Forelimb muscle (tissue), 1 donor: ENCODE measurements at places on chromosomes 12 and 14.

DNA sequence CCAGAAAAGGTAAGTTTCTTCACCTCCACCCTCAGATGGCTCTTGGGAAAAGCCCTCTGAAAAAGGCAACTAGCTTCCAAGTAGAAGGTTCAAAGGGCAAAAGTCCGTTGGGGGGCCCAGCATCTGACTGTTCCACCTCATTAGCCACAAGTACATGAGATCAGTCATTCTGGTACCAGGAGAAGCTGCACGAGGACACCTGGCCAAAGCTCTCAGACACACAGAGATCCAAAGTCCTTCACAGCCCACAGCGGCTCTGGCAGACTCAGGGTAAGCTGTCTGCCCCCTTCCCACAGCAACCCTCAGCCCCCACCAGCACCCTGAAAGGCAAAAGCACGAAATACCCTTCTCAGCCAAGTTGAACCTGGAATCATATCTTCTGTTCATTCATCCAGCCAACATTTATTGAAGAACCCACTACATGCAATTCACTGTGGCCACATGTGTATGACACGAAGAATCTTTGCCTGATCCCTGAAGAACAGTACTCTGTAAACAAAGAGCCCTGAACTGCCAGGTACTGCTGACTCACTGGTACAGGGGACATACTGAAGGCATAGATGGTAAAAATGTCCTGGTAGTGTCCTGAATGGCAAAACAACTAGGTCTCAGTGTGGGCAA, 19.0 kb downstream of the SLC7A7 start:
- DNase-seq = no peak

- no peak for DNase-seq
Observed at GRCh38 chr12:93390549-93391297, 13.0 kb downstream of the NUDT4 start.

- no peak for DNase-seq
Observed at GRCh38 chr12:18752947-18753346, 15.0 kb downstream of the CAPZA3 start.

DNA sequence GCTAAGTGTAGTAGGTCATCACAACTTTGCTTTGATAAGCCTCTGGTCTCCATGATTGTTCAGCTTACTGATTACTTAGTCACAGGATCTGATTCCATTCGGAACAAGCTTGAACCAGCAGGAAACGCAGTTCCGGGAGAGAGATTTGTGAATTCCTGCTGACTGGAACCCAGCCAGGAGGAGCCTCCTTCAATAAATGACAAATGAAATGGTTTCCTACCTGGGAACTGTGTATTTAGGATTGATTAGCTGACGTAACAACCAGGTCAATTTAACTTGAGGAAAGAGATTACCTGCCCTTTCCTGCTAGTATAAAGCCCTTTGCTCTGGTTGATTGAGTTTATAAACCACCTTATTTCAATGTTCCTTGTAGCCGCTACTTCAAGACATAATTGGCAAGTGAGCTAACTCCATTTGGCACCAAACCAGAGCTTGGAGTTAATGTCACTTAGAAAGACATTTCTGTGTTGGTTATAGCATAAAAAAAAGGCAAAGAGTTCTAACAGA, 35.1 kb upstream of the KCNH3 start:
- DNase-seq = no peak

GRCh38 chr12:108594-108993, 42.0 kb downstream of the IQSEC3 start:
- no peak for DNase-seq

DNA sequence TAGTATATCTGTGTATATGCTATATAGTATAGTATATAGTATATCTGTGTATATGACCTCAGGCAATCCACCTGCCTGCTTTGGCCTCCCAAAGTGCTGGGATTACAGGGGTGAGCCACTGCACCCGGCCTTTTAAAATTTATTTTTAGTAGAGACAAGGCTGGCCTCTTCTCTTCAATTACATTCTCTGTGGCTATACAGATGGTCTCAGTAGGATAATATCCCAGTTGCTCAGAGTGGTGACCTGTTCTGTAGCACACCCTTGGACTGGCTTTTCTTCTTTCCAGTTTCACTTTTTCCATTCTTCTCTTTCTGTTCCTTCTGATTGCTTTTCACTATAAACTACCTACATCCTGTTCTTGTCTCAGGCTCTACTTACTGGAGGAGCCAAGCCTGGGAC, 3.1 kb upstream of the NFATC4 start:
- DNase-seq = no peak

- no peak for DNase-seq
Observed at GRCh38 chr12:56158926-56159461, 835 bp downstream of the MYL6 start.

DNA sequence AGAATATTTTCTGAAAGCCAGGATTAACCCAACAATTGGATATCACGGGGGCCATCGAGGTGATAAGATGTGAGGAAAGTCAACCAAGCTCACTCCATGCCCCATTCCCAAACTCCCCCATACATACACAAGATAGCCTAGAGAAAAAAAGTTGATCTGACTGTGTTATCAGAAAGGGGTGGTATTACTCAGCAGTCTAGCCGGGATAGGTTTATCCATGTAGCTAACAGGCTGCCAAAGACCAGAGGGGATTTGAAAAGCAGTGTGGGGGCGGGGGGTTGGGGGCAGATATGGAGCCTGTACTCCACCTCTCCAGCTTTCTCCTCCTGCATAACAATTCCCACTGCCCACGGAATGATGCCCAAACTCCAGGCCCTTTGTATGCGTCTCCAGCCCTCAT, 13.2 kb upstream of the MAP1LC3B2 start:
- no peak for DNase-seq

DNA sequence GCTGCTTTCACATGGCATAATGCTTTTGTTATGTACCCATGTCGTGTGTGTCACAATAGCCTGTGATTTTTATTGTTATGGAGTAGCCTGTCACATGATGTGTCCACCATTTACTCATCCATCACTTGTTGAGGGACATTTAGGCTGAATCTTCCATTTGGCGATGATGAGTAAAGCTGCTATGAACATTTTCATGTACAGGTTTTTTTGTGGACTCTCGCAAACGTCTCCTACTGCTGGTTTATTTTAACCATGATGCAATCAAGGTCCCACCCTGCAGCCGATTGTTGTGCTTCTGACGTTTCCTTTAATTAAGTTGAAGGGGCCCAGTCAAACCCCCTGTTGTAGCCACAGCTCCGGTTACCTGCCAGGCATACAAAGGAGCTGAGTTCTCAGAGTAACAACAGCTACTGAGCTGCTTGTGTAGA, 63.2 kb downstream of the ZNF664 start:
- no peak for DNase-seq

DNA sequence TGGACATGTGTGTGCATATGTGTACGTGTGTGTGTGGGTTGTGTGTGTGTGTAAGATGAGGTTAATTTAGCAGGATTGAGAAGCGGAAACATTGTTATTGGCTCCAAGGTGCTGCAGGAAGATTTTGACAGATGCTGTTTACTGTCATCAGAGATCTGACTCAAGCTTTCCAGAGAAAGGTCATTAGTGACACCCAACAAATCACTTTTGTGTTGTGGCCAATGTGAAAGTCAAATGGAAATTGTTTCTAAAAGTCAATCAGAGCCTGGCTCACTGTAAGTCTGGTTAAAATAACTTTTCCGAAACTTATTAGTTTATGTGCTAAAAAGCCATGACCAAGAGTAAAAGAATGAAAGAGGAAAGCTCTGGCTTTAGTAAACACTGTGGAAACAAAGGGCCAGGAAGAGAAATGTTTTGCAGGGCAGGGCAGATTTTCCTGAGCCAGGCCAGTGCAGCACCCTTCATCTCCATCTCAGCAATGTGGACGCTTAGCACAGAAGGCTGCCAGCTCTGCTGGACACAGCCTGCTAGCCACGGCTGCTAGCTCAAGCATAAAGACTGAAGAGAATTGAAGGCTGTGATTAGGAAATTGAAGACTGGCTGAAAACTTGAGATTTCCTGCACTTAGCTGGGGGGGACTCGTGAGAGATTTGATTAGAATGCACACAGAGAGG, 235.8 kb downstream of the NEDD1 start:
- no peak for DNase-seq

DNA sequence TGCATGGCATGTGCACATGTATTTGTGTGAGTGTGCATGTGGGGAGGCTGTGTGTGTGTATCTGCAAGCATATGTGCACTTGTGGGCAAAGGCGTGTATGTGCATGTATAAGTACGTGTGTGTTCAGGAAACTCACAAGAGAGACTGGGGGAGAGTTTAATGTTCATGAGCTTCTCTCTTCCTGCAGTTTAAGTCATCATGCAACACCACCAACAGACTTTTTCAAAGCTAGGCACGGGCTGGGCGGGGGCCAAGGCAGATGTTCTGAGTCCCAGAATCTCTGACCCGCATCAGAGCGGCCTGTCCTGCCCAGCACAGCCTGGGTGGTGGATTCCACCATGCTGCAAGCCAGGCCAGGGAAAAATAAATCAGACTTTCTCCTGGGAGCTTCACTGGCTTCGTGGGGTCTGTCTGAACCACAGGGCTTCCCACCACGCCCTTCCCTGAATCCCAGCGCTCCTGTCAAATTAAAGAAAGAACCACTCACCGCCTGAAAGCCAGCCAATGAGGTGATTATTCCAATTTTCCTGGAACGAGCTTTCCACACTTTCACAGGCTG, 75.7 kb downstream of the PITPNM2 start:
- no peak for DNase-seq

GRCh38 chr12:105507311-105508038, 177.0 kb downstream of the C12orf75 start:
- no peak for DNase-seq

- no peak for DNase-seq
Observed at GRCh38 chr14:91400696-91401095, 16.9 kb downstream of the CCDC88C start.

GRCh38 chr14:65258391-65258790, 154.1 kb upstream of the FUT8 start:
- no peak for DNase-seq

GRCh38 chr12:45866299-45866698, 124.1 kb downstream of the SCAF11 start:
- DNase-seq = no peak

GRCh38 chr14:96164861-96165490, 39.7 kb upstream of the BDKRB2 start:
- DNase-seq = no peak

GRCh38 chr12:82857276-82857675, 170.6 kb downstream of the TMTC2 start:
- no peak for DNase-seq

DNA sequence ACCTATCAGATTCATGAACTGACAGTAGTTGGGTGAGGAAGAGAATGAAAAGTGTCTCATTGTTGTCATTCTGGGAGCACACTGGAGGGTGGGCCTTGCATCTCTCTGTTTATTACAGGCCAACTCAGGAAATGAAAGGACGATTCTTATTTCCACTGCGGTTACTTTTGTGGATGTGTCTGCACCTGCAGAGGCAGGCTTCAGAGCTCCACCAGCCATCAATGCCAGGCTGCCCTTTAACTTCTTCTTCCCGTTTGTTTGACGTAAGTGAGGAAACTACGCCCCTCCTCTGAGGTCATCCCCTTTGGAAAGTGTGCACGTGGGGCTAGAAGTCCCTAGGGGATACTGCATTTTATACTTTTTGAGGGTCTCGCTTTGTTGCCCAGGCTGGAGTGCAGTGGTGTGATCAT, 33.7 kb downstream of the TCTN1 start:
- no peak for DNase-seq

DNA sequence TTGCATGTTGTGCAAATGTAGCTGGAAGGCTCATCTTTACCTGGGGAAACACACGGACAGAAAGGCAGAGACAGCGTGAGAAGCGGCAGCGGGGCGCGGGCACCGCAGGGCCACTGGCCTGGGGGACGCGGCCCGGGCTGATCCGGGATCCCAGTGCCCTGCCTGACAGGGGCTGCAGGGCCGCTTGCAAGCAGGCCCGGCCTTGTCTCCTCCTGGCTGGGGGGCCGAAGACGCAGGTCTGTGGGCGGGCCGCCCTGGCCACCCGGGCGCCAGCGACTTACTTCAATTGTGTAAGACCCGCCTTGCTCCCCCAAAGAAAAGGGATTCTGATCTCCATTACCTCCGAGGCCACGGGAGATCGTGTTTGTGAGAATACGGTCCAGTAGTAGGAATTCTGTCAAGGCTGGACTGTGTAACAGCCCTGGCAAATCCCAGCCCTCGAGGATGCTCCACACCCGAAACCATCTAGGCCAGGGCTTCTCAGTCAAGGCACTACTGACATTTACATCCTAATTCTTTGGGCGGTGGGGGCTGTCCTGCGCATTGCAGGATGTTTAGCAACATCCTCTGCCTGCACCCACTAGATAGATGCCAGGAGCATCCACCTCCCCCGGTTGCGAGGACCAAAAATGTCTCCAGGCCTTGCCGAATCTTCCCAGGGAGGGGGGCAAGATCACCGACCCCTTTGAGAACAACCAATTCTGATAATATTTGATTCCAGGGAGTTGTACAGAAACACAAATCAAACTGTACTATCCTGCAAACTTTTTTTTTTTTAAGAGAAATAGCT, 95.6 kb downstream of the BCL11B start:
- no peak for DNase-seq

- no peak for DNase-seq
Observed at GRCh38 chr14:97395068-97395467, 597.9 kb downstream of the VRK1 start.

- DNase-seq = no peak
Observed at GRCh38 chr12:122291431-122291830, 25.1 kb upstream of the VPS33A start.

DNA sequence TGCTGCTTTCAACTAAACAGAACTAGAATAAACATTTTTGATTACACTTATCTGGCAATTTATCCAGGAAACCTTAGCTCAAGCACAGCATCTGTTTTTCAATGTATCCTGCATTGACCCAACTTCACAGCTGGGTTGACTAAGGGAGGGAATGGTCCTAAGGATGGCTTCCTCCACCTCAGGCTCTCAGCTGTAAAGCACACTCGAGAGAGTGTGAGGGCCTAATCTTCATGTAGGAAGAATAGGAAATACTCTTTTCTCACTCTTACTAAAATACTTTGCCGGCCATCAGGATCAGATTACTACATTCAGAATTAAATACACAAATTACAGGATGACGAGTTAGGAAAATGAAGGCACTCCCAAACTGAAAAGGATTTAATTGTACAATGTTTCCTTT, 7.2 kb downstream of the SETD3 start:
- no peak for DNase-seq

DNA sequence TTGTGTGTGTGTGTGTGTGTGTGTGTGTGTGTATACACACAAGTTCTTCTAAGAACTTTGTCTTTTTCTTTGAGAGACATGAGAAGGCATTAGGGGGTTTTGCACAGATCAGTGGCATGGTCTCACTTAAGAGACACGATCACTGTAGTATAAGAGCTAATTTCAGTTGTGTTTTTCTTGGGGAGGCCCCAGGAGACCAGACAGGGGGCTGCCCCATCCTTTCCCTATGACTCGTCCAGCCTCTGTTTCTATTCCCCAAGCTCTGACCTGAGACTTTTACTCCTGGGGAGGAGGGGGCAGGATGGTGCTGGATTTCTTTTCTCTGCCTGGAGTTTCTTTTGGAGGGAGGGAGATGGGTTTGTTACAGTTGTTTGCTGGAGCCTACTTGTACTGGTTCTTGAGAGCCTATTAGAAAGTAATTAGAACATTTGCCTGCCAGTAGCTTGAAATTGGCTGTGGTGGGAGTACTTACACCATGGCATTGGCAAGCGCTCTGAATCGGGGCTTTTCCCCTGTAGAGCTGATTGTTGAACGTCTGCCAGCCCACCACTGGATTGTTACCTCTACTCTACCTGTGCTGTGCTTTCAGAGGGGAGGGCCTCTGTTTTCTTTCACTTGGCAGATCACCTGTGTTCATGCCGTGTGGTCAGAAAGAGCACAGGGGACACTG, 109.5 kb downstream of the TSPAN9 start:
- DNase-seq = no peak
